NCI-H460 (cell line): ENCODE measurements at places on chromosomes 11 and 22. TPM values are rescaled to one million over a fixed set of nuclear protein-coding genes. Genes with fewer than 3 reads are reported as not detected.

DNA sequence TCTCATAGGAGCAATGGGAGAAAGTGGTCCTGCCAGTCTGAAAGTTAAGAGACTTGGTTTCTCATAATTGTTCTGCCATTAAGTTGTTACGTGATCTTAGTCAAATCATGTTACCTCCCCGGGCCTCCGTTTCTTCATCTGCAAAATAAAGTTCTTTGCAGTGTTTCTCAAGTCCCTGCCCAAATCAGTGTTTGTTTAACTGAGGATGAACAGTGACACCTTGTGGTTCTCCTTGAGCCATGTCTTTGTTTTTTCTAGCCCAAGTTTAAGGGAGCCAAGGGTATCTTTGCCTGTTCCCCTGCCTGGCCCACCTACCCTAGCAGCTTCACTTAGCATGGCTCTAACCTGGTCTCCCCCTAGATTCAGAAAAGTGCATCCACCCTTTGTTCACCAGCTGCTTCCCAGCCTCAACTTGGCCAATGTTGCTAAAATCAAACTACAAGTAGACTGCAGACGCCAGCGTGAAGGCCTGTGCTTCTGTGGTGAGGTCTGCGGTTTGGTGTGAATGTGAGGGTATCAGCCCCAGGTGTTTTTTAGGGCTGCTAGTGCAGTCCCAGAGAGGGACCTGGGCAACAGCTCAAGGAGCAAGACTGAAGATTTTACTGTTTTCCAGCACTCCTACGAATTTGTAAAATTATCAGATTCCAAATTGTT, 35.5 kb downstream of the FZD4 start:
- peak; percentile 46 for DNase-seq

- no peak for DNase-seq
These were observed 316.4 kb downstream of the NTM start for GRCh38 chr11:131686836-131687235.

DNA sequence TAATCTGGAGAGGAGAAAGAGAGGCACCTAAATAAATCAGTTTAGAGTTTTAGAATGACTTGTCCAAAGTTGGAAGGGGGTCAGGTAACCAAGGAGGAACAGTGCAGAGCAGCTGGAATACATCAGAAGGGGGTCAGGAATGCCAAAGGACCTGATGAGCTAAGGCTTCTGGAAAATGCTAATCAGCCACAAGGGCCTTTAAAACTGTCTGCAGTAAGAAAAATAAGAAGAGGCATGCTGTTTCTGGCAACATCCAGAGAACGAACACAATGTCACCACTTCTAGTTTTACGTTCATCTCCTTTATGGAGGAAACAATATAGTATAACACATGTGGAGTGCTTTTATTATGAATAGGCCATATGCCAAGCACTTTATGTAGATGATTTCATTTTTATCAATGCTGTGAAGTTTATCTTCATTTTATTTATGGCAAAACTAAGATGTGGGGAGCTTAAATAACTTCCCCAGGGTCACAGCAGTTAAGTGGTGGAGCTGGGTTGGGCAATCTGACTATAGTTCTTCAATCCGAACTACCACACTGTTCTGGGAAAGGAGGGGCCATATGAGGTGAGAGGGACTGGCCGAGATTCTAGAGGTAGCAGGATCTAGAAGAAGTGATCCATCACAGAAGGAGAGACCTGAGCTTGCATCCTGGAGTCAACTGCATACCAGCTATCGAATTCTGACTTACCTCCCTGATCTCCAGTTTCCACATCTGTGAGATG, 22.6 kb downstream of the ACO2 start:
- no peak for DNase-seq

GRCh38 chr22:24803064-24803542, 2.9 kb upstream of the SGSM1 start:
- peak; percentile 38 for DNase-seq

DNA sequence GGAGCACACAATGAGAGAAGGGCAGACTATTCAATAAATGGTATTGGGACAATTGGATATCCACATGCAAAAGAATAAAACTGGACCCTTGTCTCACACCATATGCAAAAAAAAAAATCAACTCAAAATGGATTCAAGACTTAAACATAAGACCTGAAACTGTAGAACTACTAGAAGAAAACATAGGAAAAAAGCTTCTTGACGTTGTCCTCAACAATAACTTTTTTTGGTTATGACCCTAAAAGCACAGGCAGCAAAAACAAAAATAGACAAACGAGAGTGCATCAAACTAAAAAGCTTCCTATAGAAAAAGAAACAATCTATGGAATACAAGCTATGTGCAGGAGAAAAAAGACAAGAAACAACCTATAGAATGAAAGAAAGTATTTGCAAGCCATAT, 37.1 kb upstream of the EED start:
- no peak for DNase-seq

- DNase-seq = no peak
These were observed 67.5 kb upstream of the NECTIN1 start for GRCh38 chr11:119796363-119797060.

- DNase-seq = no peak
These were observed 31.3 kb upstream of the WNT7B start for GRCh38 chr22:46008291-46008690.

DNA sequence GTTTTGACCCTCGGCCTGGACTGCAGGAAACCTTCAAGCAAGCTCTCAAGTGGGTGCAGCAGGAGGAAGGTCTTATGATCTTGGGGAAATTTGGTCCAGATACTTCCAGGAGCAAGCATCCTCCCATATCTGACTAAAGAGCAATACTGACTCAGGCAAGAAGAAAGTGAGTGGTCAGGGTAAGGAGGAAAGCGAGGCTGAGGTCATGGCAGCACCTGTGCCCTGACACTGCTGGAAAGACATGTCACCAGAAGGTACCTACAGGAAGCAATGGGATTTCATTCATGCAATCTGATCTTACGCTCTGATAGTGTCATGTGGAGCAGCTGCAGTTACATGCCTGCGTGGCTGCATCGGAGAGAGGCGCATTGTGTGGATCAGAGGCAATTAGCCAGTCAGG, 6.5 kb upstream of the TOP3B start:
- no peak for DNase-seq

DNA sequence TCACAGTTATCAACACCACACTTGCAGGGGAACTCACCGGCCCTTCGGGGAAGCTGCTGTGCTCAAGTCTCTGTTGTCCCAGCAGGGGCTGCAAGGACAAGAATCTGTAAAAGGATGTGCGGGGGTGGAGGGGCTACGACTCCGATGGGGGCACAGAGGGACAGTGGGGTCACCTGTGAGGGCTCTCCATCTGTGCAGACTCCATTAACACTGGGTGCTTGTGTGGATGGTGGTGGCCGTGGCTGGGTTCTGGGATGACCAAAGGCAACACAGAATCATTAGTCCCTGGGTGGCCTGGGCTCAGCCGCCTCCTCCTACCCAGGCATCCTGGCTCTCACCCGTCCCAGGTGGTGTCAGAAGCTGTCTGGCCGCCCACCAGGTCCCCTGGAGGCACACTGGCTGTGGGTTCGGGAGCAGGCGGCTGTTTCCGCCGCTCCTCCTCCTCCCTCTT, 10.2 kb upstream of the RBM4B start:
- DNase-seq = no peak

GRCh38 chr11:21412652-21413383, 743.4 kb downstream of the NELL1 start:
- DNase-seq = no peak

Gene NCF4
- total RNA-seq = not detected in 2 replicates

Gene FOLH1
- total RNA-seq = not detected in 2 replicates

Gene NNMT
- total RNA-seq = 3.2 and 3.6 TPM in 2 replicates

Gene SGSM1
- 0.26 and 1.1 TPM in 2 replicates for total RNA-seq

Gene MPST
- total RNA-seq = 41.9 and 49.9 TPM in 2 replicates

Gene MS4A12
- total RNA-seq = not detected in 2 replicates

Gene MMP27
- total RNA-seq = not detected in 2 replicates

Gene CD3D
- not detected in 2 replicates for total RNA-seq

Gene FOXR1
- not detected in 2 replicates for total RNA-seq

Gene GAL3ST3
- not detected in 2 replicates for total RNA-seq
